Kidney glomerular epithelial cell (primary cell): ENCODE measurements at places on chromosomes 5 and 9.

GRCh38 chr9:26687421-26687820, 205.2 kb downstream of the CAAP1 start:
- DNase-seq: no peak

DNA sequence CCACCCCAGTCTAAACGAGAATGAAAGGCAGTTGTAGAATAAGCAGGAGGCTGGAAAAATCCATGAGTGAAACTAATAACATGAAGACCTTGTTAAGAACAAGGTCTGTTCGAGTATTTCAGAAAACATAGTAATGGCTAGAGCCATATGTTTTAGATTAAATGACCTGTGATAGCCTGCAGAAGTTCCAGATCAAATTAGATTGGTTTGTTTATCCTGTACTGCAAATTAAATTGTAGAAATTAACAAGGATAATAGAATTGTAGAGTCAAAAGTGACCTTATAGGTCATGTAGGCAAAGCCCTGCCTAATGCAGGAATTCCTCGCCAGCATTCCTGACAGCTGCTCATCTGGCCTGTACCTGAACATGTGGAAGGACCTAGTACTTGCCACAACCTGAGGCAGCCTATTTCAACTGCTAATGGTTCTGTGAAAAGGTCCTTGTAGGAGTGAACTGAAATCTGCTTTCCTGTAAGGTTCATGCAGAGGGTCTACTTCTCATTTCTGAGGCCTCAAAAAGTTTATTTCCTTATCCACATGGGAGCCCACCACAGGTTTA, 17.2 kb downstream of the LIX1 start:
- DNase-seq: no peak

- no peak for DNase-seq
These were observed 25.5 kb upstream of the RUSC2 start for GRCh38 chr9:35464141-35465025.

DNA sequence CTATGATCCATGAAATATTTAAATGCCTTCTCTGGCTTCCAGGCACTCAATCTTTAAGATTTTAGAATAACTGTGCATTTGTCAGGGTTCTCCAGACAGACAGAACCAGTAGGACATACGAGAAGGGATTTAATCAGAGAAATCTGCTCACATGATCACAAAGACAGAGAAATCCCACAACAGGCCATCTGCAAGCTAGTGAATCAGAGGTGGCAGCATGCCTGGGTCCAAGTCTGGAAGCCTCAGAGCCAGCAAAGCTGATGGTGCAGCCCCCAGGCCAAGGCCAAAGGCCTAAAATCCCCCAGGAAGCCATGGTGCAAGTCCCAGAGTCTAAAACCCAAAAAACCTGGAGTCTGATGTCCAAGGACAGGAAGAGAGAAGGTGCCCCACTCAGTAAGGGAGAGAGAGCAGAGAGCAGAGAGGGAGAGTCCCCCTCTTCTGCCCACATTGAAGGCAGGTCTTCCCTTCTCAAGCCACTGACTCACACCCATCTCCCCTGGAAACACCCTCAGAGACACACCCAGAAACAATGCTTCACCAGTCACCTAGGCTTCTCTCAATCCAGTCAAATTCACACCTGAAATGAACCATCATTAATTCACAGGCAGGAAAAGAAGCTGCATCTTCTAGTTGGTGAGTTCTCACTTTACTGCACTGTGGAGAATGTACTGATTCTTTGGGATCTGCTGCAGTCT, 48.7 kb downstream of the CAMSAP1 start:
- no peak for DNase-seq

GRCh38 chr5:117058740-117059139, 484.1 kb upstream of the SEMA6A start:
- DNase-seq: peak; percentile 7

DNA sequence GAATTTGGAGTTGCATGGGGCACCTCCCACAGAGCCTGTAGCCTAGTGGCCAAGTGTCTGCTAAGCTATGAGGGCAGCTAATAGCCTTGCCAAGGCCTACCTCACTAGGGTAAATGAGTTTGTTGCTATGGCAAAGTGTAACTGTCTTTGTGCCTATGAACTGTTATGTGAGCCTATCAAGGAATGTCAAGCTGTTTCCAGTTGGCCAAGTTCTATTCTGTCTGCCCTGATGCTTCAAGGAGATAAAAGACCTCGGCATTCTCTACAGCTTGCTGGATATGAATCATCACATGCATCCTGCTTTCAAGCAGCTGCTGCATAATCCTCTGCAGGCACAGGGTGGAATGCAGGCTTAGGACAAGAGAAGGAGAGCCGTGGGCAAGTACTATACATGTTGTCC, 69.8 kb upstream of the CCDC112 start:
- DNase-seq: peak; percentile 90

- peak; percentile 7 for DNase-seq
These were observed 71.5 kb downstream of the SLIT3 start for GRCh38 chr5:169229342-169229892.

GRCh38 chr9:89579741-89580385, 24.9 kb upstream of the GADD45G start:
- DNase-seq: no peak

GRCh38 chr5:180519098-180519497, 24.9 kb downstream of the CNOT6 start:
- no peak for DNase-seq

- DNase-seq: no peak
These were observed 291.1 kb downstream of the CCDC171 start for GRCh38 chr9:15843931-15844330.
